ENCODE measurements at places on chromosomes 12 and 14.

GRCh38 chr14:103296987-103297386, 37.0 kb upstream of the EIF5 start:
- DNase-seq = no peak

GRCh38 chr14:64680013-64680713, 24.1 kb upstream of the PLEKHG3 start:
- DNase-seq = no peak

GRCh38 chr12:12817616-12818015, 4.5 kb downstream of the DDX47 start:
- DNase-seq = no peak

- no peak for DNase-seq
These were observed 5.1 kb downstream of the DYNC1H1 start for GRCh38 chr14:101969481-101969880.

DNA sequence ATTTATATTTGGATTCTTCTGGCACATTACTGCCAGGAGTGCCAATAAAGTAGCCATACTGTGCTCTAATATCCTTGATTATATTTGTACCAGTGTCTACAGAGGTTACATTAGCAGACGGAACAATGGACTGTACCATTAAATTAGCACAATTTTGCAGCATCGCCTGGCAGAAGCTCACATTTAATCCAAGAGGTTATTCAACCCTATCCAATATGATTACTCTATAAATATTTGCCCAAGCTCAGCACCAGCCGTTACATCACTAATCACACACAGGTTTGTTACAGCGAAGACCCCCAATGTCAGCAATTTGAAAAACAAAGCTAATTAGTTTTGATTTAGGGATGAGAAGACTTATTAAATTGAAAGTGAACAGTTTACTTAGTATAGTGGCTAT, 16.9 kb upstream of the MGST1 start:
- DNase-seq = no peak

DNA sequence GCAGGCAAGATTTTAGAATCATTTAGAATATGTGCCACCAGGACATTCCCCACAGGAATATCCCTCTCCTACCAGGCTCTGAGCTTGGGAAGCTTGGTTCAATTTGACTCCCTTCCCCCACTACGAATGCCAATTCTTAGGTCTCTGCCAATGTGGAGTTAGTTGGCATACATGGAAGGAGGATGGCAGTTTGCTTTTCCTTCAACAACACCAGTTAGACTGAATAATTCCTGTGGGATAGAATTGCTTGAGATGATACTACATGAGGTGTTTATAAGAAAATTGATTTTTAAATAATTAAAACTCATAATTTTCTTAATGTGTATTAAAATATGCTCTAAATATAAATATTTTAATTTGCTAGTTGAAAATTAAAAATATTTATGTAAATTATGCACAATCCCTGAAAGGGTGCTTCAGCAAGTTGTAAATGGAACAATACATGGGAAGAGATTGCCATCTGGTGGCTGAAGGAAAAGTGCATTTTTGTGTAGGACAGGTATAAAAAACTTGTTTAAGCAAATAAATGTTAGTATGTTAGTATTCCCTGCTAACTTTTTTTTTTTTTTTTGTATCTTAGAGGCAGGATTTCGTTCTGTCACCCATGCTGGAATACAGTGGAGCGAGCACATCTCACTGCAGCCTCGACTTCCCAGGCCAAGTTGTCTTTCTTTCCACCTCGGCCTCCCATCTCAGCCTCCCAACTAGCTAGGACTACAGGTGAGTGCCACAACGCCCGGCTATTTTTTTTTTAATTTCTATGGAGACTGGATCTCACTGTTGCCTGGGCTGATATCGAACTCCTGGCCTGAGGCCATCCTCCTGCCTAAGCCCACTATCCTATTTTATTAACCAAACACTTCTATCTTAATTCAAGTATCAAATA, 25.8 kb upstream of the STRAP start:
- peak; percentile 62 for DNase-seq

GRCh38 chr14:104776961-104777807, 18.4 kb downstream of the AKT1 start:
- DNase-seq = no peak

DNA sequence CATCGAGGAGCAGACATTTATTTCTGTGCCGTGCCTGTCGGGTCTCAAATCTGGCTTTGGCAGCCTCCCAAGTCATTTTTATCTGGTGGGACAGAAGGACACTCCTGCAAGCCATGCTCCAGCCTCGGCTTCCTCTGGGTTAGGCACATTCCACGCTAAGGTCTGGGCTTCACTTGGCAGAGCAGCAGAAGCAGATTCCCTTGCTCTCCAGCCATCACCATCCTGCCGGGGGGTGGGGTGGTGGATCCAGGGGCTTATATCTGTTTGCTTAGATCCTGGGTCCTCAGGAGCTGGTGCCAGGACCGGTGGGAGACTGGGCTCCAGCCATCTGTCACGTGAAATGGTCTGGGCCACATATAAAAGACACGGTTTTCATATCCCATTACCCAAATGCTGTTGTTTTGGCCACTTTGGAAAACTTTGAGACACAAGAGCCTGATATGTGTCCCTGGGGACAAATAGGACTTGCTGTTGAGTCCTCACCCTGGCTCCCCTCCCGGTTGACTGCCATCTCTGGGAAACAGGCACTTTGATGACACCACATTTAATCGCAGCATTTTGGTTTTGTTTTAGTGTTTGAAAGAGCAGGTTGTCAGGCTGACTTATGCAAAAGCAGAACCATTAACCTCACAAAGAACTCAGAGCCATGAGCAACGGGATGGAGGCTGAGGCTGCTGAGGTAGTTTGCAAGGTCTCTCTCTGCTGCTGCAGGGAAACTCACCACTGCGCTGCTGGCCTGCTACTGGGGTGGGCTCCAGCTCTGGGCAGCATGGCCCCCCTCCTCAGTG, 69.6 kb upstream of the PRMT8 start:
- DNase-seq = no peak

DNA sequence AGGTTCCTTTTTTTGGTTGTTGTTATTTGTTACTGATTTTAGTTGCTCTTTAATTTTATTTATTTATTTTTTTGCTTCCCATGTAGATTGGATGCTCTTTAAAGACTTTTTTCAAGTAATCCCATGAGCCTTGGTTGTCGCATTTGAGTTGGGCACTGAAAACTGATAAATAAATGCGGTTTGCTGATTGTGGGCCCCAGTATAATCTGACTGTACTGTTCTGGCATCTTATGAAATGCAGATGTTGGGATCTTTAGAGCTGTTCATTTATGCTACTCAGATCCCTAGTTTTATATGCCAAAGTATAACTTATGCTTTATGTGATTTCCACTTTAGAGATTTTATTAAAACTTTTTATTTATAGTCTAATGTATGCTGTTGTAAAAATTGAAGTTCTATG, 33.3 kb downstream of the WNK1 start:
- no peak for DNase-seq

DNA sequence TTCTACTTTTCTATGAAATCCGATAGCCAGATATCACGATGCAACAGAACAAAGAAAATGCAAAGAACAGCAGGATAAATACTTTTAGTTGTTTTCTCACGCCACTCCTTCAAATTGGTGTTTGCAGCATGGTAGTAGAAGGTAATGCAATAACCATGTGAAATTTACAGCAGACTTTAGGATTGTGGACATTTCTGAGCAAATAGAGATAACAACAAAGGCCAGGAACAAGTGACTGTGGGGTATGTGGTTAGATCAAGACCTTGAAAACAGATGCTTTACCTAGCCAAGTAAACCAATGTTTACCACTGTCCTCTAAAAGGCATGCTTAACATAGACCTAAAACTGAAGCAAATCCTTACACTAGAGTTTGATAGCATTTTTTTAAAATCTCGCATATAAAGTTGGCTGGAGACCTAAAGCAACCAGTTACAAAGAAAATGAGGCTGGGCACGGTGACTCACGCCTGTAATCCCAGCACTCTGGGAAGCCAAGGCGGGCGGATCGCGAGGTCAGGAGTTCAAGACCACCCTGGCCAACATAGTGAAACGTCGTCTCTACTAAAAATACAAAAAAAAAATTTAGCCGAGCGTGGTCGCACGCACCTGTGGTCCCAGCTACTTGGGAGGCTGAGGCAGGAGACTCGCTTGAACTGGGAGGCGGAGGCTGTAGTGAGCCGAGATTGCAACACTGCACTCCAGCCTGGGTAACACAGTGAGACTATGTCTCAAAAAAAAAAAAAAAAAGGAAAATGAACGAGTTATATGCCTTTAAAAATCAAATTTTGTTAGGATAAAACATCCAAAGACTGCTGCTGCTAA, 123.2 kb upstream of the FOXN3 start:
- DNase-seq = no peak

GRCh38 chr12:131740626-131741025, 29.7 kb downstream of the SFSWAP start:
- DNase-seq = no peak

- peak; percentile 58 for DNase-seq
These were observed 162.6 kb upstream of the PLEKHG7 start for GRCh38 chr12:92539976-92540781.

DNA sequence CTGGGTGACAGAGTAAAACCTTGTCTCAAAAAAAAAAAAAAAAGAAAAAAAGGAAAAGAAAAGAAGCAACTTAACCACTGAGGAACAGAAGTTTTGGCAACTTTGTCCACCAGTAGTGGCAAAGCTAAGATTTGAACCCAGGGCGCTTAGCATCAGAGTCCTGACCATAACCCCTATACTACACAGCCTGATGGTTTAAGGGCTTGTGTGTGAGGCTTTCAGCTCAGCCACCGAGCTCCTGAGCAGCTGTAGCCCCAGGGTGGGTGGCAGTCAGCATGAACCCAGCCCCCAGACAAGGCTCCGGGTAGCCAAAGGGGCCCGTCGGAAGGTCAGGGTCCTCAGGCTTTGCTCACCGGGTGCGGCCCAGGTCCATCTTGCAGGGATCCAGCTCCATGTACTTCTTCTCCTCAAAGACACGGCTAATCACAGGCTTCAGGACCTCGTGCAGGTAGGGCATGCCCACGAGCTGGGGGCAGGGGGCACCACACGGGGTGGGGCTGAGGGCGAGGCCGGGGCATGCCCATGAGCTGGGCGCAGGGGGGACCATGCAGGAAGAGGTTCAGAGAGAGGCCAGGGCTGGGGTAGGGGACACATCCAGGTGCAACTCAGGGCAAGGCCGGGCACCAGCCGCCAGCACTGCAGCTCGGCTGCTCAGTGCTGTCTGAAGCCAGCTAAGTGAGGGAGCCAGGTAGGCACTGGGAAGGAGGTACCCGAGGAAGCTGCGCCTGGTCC, 20.9 kb downstream of the RASAL1 start:
- no peak for DNase-seq

DNA sequence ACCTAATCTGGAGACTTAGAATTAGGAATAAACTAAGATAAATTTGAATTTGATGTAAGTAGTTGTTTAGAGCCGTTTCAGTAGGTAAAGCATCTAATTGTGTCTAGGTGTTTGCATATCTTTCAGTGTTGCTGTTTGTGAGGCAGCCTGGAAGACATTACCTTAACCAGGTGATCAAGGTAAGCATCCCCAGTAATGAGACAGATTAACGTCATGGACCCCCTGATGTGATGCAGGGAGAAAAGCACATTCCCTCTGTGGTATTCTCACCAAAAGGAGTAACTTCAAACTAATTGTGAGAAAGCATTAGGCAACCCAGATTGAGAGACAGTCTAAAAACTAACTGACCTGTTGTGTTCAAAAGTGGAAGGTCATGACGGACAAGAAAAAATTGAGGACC, 251.6 kb downstream of the NUAK1 start:
- DNase-seq = no peak

- DNase-seq = no peak
These were observed 235.2 kb downstream of the CACNA1C start for GRCh38 chr12:2288001-2288400.
